Activated CD4-positive, alpha-beta T cell treated with anti-CD3 and anti-CD28 coated beads for 48 hours (primary cell): ENCODE measurements at places on chromosomes 6 and 20.

- DNase-seq, result no peak
Measured at GRCh38 chr6:85111481-85112011, 338.3 kb upstream of the NT5E start.

DNA sequence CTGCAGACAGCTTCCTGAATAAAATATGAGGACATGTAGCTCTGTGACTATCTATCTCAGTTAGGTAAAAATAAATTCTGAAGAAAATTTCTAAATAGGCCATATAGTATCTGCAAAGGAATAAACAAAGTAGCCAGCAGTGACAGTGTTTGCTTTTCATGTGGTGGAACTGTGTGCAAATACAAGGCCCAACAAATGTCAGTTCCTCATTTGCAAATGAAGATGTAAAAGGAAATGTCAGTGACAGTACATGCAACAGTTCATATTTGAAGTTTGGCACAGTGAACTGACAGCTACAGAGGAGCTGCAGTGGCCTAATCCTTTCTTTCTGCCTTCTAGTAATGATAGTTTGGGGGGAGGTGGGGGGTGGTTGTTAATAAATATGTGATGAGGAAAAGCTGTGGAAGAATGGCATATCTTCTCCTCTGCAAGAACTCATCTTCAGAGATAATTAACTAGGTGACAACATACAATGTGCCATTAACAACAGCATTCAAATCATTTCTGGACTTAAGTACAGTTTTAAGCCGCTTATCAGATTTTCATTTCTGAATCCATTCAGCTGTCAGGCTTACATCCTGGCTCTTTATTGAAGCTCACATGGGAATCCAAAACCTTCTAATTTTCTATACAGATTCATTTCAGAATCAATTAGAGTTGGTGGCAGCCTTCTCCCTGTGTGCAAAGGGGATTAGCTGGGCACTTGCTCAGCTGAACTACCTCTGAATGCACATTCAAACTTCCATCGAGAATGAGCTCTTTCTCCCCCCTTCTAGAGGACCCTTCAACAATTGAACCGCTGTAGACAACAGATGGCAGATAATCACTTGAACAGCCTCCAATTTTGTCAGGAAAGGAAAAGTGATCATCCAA is 1059.0 kb upstream of the EPHA7 start:
- DNase-seq, result no peak

DNA sequence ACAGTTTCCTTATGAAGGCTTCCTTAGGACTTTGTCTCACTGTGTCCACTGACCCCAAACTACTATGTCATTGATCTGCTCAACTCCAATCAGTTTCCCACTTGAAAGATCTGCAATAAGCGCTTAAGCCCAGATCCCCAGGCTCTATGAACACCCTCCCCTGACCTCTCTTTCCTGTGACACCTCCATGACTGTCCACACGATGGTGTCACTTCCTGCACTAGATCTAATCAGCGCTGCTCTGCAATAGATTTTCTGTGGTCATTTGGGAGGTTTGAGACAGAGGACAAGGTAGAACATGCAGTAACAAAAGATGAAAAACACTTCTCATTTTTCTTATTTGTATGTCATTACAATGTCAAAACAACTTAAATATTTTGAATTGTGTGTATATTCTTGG is 304.6 kb upstream of the AGPAT4 start:
- DNase-seq, result no peak

DNA sequence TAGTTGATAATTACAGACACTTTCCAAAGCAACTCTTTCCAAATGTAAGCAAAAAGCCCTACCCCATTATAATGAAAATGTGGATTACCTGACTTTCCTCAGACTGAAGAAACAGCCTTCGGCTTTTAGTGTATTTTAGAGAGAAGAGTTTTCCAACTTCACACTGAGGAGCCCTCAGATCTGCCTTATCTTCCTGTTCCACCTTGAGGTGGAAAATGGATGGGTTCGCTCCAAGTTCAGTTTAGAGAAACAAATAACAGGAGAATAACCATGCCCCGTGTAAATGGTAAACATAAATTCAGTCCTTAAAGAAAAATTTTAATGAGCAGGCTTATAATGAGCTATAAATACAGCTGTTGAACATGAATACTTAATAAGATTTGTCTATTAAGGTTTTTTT is 21.1 kb upstream of the MTHFD1L start:
- no peak for DNase-seq

- no peak for DNase-seq
Measured at GRCh38 chr6:22164236-22164635, 132.6 kb downstream of the PRL start.

- peak; percentile 83 for DNase-seq
Measured at GRCh38 chr20:33732166-33732970, 572 bp downstream of the ZNF341 start.

DNA sequence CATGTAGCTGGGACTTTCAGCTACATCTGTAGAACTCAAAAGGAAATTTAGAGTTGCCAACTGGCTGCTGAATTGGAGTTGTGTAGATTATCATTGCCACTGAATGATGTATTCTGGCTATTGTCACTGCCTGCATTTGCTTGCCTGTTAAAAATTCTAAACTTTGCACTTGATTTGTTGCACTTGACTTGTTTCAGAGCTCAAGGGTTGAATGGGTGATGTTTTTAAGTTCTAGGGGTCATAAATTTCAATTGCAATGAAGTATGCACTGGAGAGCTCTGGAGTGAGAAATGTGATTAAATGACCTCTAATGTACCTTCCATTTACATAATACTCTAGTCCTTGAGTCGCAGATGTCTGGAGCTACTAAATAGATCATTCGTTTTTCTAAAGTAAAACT is 102.4 kb downstream of the TNFRSF21 start:
- no peak for DNase-seq

DNA sequence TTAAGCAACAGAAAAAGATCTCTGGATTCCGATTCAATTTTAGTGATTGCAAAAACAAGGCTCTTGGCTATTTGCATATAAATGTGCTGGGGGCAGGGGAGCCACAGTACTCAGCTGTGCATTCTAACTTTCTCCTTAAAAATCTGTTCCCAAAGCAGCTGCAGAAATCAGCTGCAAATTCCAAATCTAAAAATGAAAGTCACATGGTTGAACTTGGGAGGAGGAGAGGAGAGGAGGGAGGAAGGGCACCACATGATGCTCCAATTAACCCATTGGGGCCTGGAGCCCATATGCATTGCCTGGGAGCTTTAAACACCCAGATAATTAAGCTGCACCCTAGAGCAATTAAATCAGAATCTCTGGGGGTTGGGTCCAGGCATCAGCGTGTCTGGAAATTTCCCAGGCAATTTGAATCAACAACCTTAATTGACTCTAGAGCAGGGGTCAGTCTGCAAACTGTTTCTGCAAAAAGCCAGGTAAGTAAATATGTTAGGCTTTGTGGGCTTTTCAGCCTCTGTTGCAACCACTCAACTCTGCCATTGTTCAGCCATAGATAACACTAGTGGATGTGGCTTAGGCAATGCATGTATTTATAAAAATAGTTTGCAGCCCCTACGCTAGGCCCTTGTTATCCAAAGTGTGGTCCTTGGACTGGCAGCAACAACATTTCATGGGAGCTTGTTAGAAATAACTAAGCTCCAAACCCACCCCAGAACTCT is 508.1 kb downstream of the KIF16B start:
- no peak for DNase-seq

- DNase-seq, result no peak
Measured at GRCh38 chr20:12180107-12180661, 262.5 kb downstream of the BTBD3 start.

- peak; percentile 12 for DNase-seq
Measured at GRCh38 chr6:84150705-84151104, 76.7 kb downstream of the CEP162 start.

- no peak for DNase-seq
Measured at GRCh38 chr20:1622450-1622849, 2.6 kb upstream of the SIRPB1 start.
